Naive thymus-derived CD8-positive, alpha-beta T cell (primary cell): ENCODE measurements at places on chromosomes 7 and 10. TPM values are rescaled to one million over a fixed set of nuclear protein-coding genes. Genes with fewer than 3 reads are reported as not detected.

GRCh38 chr7:2476298-2476697 is at the start of gene GRIFIN:
GRIFIN (minus strand) TSS chr7:2476398; CDS start chr7:2476383, 15 bp downstream.
- DNase-seq = no peak

DNA sequence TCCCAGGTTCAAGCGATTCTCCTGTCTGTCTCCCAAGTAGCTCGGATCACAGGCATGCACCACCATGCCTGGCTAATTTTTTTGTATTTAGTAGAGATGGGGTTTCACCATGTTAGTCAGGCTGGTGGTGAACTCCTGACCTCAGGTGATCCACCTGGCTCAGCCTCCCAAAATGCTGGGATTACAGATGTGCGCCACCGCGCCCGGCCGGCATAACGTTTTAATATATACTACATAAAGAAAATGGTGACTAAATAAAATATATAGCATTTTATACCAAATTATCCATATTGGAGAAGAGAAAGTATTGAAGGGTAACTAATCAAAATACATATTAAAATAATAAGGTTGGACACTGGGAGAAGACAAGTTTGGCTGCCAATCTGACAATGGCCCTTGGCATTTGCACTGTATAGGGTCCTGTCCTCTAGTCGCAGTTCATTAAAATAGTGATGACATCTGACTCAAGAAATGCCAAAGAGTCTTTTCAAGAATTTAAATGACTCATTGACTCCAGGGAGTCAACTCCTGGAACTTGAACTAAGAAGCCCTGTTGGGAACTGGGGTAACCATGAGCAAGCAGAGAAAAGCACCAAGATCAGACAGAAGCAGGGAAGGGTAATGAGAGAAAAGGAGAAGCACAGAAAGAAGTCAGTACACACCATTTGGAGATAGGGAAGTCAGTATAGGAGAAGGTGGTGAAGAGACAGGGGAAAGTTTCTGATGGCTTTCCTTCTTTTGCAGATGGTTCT is 91.1 kb downstream of the CH25H start:
- DNase-seq = no peak

- no peak for DNase-seq
Observed at GRCh38 chr10:24904824-24905223, 47.6 kb downstream of the PRTFDC1 start.

- no peak for DNase-seq
Observed at GRCh38 chr10:36603688-36604087, 521.7 kb upstream of the ANKRD30A start.

GRCh38 chr7:99451936-99452335 is 13.2 kb downstream of the CPSF4 start:
- DNase-seq = no peak

GRCh38 chr10:110215286-110216170 is 8.1 kb downstream of the MXI1 start:
- no peak for DNase-seq

DNA sequence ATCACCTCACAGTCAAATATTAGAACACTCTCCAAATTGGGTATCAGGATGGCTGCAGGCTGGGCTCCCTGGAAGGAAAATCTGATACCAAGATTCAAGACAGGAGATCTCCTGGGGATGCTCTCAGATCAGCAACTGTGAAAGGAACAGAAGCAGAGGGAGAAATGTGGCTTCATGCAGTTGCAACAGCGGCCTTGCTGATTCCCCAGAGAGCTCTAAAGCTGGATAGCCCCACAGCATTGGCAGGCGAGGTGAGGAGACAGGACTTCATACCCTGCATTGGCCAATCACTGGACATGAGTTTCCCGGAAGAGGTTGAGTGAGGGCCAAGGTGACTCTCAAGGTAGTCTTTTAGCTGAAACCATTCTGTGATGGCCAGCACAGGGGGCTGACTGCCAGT is 190.6 kb downstream of the PTPN20 start:
- no peak for DNase-seq

- DNase-seq = no peak
Observed at GRCh38 chr10:117537436-117537903, 5.1 kb upstream of the EMX2 start.

GRCh38 chr10:17021656-17022465 is 107.8 kb downstream of the CUBN start:
- no peak for DNase-seq

- no peak for DNase-seq
Observed at GRCh38 chr10:68492118-68492517, 20.3 kb upstream of the DNA2 start.

DNA sequence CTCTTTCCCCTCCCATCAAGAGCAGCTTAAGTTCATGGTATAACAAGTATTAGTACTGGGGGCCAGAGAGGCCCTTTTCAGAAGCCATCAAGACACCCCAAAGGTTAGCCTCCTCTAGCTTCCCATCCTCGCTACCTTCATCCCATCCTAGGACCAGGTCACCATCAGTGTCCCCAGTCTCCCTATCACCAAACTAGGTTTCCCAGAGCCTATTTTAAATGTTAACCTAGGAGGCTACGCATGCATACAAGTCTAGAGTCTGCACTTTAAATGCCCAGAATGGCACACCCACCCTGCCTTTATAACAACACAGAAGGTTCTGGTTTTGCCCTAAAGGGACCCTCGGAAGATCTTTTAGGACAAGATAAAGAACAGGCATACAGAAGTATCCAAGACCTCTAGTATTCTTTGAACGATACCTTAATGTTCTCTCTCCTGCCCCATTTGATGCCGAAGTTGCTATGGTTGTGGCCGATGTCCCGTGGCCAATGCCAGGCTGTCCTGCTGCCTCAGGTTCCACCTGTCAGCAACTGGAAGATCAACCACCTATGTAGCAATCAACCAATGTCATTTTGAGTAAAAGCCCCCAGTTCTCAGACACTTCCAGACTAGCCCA is 2.2 kb downstream of the GPRIN2 start:
- DNase-seq = no peak

DNA sequence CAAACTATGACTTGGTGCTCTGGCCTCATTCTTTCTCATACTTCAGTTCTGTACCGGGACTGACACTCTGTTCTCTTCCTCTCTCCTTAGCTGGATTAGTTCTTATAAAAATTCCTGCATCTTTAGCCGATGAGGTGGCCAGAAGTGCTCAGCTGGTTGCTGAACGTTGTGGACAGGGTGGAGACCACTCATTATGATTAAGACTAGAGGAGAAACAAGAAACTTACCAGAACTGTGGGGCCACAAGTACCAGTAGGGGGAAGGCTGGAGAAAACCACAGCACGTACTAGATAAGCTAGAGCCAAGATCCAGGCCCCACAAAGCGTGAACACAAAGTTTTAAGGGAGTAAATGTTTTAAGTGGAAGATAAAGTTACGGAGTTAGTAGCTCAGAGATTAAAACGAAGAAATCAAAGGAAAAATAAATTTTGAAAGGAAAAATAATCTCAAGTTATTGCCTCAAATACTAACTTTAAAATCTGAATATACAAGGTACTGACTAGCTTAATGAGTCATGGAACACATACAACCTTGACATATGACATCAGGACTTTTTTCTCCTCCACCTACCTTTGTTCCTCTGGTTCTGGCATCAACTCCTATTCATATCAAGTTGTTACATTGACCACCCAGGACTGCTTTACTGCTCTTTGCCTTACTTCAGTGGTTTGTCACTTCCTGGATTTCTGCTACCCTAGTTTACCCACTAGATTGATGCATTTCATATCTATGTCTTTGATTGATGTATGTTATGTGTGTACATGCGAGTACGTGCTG is 469.0 kb downstream of the TFEC start:
- no peak for DNase-seq

- DNase-seq = no peak
Observed at GRCh38 chr7:102253066-102253972, 33.3 kb upstream of the SH2B2 start.

DNA sequence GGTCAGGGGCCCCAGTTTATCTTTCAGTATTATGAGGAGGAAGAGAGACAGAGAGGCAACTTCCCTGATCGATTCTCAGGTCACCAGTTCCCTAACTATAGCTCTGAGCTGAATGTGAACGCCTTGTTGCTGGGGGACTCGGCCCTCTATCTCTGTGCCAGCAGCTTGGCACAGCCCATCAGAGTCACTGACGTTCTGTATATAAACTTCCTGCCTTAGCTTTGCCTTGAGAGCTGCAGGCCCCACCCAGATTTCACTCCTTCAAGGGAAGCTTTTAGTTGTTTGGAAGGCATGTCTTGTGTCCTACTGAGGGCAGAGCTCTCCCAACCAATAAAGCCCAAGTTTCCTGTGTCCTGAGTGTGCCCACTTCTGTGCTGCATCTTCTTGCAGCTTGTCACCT is 242.5 kb upstream of the PRSS58 start:
- no peak for DNase-seq

- no peak for DNase-seq
Observed at GRCh38 chr7:47875998-47876744, 72.1 kb downstream of the PKD1L1 start.

DNA sequence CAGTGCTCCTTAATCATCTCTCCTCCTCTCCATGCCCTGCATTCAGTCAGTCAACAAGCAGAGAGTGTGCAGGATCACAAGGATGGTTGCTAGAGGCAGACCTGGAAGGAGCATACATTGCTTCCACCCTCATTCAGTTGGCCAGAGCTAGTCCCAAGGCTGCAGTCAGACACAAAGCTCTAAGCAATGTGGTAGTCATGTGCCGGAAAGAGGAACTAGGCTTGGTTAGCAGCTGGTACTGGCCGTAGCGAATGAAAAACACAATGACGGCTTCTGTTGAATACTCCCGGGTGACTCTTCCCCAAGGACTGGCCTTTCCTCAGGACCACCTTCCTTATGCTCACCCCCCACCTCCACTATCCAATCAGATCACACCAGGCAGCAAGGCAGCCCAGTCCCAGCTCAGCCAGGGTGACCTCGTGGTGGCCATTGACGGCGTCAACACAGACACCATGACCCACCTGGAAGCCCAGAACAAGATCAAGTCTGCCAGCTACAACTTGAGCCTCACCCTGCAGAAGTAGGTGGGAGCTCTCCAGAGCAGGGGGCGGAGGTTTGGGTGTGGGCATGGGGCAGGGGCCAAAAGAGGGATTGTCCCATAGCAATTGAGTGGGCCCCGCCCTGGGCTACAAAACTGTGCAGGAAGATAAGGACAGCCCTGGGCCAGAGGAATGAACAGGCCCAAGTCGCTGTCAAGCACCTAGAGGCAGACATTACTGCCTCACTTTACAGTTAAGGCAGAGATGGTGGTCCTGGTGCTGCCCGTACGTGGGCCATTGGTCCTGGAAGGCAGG is 10.9 kb downstream of the LDB3 start:
- no peak for DNase-seq

The VPS37D gene
- total RNA-seq = 0.63 TPM

The TMEM184A gene
- not detected for total RNA-seq

The JAZF1 gene
- total RNA-seq = 3.6 TPM

The FOXI2 gene
- not detected for total RNA-seq

The ZNF804B gene
- not detected for total RNA-seq

The KCND2 gene
- not detected for total RNA-seq

The TSPAN13 gene
- total RNA-seq = 1.4 TPM

The JAKMIP3 gene
- 0.16 TPM for total RNA-seq

The GPR85 gene
- not detected for total RNA-seq

The TCF7L2 gene
- 6.0 TPM for total RNA-seq

The ZNF92 gene
- 32.0 TPM for total RNA-seq

The C1GALT1 gene
- 64.6 TPM for total RNA-seq
